ENCODE measurements at places on chromosomes 3 and 15.
A peak's percentile ranks its signal among the peaks of the same experiment; 100 is the strongest.

GRCh38 chr3:54131890-54132289 lies 9.5 kb downstream of the CACNA2D3 start:
- no peak for DNase-seq

DNA sequence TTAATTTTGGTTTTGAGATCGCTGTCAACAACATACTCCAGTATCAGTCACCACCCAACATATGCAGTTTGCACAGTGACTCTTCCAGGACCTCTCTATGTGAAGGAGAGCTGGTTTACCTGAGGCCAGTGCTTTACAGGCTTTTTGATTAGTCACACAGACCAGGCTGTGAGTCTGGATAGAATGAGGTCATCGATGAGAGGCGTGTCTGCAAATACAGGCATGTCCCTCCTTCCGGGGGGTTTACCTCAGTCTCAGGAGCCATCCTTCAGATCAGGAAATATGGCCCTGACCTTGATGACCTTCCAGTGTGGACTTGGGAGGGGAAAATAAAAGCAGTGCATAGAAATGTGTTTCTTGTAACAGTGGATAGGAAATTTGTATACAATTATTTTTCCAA lies 46.9 kb downstream of the KBTBD12 start:
- DNase-seq: no peak

DNA sequence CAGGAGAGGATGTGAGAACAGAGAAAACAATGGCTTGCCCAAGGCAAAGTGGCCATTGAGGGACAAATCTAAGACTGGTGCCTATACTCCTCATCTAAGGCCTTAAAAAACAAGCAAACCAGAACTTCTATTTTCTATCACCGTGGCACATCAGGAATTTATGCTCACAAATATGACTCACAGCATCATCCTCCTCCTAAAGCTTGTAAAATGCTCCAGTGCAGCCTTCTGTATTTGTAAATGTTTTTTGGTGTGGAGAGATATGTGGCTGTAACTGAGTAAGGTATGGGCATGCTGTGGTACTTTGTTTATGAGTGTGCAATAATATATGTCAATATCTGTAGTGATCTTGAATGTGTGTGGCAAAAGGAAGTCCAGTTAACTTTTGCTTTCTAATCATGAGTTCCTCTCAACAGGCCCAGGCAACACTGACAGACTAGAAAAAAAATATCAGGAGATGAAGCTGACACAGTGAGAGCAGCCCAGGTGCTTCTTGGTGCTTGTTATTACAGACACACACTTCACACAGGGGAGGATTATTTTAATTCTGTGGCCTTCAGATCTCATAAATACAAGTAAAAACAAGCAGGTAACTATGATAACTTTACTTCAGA lies 60.3 kb downstream of the CTNNB1 start:
- DNase-seq: no peak

DNA sequence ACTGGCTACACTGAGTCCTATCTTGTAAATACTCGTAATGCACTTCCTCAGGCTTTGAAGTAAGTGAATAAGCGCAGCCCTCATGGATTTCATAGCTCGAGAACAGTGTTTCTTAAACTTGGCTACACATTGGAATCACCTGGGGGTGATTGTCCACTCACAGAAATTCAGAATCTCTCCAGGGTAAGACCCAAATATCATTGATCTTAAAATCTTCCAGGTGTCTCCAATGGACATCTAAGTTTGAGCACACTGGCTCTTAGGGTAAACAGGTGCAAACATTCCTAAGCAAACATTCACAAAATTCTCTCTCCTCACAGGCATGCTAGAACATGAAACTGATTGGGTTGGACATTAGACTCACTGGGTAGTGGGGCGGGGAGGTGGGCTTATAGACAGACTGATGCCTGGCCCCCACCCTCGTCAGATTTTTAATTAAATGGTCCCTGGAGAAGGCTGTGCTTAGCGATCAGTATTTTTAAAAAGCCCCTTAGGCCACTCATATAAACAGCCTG lies 279.7 kb upstream of the TBL1XR1 start:
- DNase-seq: no peak

DNA sequence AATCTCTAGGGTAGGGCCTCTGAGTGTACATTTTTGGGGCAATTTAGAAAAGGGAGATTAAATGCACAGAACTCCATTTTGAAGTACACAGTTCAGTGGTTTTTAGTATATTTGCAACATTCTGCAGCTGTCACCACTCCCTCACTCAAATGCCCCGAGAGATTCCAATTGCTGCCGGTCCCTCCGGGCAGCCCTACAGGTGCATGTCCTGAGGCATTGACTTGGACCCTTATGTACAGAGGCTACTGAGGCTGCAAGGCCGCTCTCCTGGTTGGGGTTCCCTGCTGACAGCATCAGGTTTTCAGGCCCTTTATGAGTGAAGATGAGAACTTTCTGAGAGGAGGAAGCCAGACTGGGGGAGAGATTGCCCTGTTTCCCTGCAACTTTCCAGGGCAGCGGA lies 39.6 kb downstream of the SMAD6 start:
- DNase-seq: no peak

GRCh38 chr3:53195602-53196574 lies 34.9 kb downstream of the PRKCD start:
- peak; percentile 31 for DNase-seq

DNA sequence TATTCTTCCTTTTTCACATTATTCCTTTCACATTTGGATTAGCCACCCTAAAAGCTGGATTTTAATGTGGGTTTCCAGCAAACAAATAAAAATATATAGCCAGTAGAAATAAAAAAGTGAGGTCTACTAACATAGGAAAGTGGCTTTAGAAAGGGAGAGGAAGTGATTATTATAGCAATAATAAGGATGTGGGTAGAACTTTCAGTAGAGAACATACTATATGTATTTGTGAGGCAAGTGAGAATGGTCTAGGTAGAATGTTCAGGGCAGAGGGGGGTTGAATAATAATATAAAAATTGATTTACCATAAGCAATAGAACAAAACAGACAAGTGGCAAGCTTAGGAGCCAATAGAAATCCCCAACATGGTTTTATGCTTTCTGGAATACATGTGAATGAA lies 88.6 kb downstream of the NR1I2 start:
- DNase-seq: no peak

DNA sequence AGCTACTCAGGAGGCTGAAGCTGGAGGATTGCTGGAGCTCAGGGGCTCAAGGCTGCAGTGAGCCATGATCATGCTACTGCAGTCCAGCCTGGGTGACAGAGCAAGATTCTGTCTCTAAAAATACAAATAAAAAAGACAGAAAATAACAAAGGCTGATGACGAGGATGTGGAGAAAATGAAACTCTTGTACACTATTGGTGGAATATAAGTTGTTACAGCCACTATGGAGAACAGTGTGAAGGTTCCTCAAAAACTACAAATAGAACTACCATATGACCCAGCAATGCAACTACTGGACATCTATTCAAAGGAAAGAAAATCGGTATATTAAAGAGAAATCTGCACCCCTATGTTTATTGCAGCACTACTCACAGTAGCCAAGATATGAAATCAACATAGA lies 526.7 kb upstream of the NAALADL2 start:
- DNase-seq: no peak

- no peak for DNase-seq
Observed at GRCh38 chr3:126371096-126371705, 14.0 kb upstream of the KLF15 start.

DNA sequence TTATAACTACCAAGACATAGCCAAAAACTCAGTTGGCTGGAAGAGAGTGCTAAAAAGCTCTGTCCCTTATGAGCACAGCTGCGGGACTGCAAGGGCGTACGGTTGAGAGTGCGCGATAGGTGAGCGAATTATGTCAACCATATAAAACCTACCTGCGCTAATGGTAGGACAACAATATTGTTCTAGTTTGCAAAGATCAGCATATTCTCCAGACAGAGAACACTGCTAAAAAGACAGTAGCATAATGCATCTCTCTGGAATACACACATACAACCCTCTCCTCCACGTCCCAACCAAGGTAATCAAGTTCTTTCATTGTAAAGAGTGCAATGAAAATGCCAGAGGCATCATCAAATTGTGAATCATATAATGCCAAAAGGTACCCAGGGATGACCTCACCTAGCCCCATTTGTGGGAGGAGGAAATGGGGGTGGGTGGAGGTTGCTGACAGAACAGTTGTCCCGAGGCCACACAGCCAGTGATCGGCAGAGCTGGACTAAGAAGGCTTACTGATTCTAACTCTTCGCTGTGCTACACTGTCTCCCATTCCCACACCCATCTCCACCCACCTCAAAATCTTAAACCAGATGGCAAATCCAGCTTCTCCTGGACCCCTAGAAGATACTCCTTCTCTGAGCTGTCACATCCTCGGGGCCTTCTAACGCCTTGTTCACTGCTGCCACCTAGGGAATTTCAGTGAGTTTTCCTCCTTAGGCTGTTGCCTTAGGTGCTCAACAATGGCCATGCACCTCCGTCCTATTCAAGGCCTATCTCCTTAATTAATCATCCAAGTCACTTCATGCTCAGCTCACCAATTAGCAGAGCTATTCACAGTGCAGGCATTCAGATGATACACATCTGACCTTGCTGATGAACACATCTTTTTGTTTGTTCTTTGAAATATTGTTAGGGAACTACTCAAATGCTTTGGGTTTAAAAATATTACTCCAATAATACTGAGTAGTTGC lies 60.7 kb downstream of the RPL22L1 start:
- no peak for DNase-seq
